ENCODE measurements at places on chromosomes 2 and 18. TPM values are rescaled to one million over a fixed set of nuclear protein-coding genes. Genes with fewer than 3 reads are reported as not detected.

Gene FEV
- total RNA-seq = not detected

Gene PRKCE
- 9.9 TPM for total RNA-seq

Gene FAM110C
- under 0.01 TPM for total RNA-seq

Gene PDE1A
- 26.8 TPM for total RNA-seq

Gene IL36RN
- total RNA-seq = not detected

Gene EXOC6B
- total RNA-seq = 43.1 TPM

Gene ANKRD30B
- total RNA-seq = 0.23 TPM

Gene GRHL1
- total RNA-seq = 0.08 TPM

Gene CTIF
- total RNA-seq = 36.8 TPM

Gene ERBB4
- 5.0 TPM for total RNA-seq

Gene GLI2
- 1.1 TPM for total RNA-seq

Gene SRD5A2
- not detected for total RNA-seq

Gene DCC
- total RNA-seq = not detected

Gene TBC1D8
- total RNA-seq = 49.1 TPM

Gene C2orf69
- 3.7 TPM for total RNA-seq

Gene MEP1B
- 0.12 TPM for total RNA-seq

Gene DNAH7
- 0.53 TPM for total RNA-seq

Gene GPR35
- 0.23 TPM for total RNA-seq

Gene ORC4
- 12.3 TPM for total RNA-seq

Gene HOXD9
- not detected for total RNA-seq

Gene CKAP2L
- total RNA-seq = 2.1 TPM

Gene PROKR1
- total RNA-seq = not detected

Gene LOXHD1
- total RNA-seq = not detected

Gene CCBE1
- total RNA-seq = 31.9 TPM

Gene SGO2
- 2.6 TPM for total RNA-seq

Gene UGT1A3
- not detected for total RNA-seq

Gene DLX2
- total RNA-seq = 0.15 TPM

Gene PLCD4
- total RNA-seq = 4.0 TPM

Gene CCDC195
- total RNA-seq = not detected

Gene SKOR2
- not detected for total RNA-seq

Gene OTOF
- under 0.01 TPM for total RNA-seq

Gene BOLL
- not detected for total RNA-seq

Gene RSAD2
- total RNA-seq = 0.82 TPM

Gene MC4R
- total RNA-seq = not detected

Gene ACKR3
- total RNA-seq = 45.9 TPM

Gene SLC4A5
- not detected for total RNA-seq

Gene LRP1B
- 0.12 TPM for total RNA-seq

Gene GPR75
- total RNA-seq = 1.4 TPM

Gene SP5
- total RNA-seq = not detected

Gene TXNDC2
- total RNA-seq = not detected

Gene SCN7A
- total RNA-seq = not detected

Gene NAT8
- total RNA-seq = not detected

Gene CACNB4
- total RNA-seq = 0.15 TPM

Gene MYO5B
- 0.53 TPM for total RNA-seq

Gene TIMM21
- total RNA-seq = 29.5 TPM

Gene TDRD15
- not detected for total RNA-seq

Gene ASB18
- not detected for total RNA-seq

Measured in smooth muscle cell of the coronary artery (primary cell).